Activated T-helper 1 cell treated with anti-CD3 and anti-CD28 coated beads, Interleukin-12 subunit alpha, Interleukin-12 subunit beta, Interleukin-2, Interleukin-4 antibody, amounts not matched to agents 30 ng/mL and 10 ng/mL and 1 ng/mL, durations not matched to agents 14 hours and 24 hours and 36 hours (primary cell): ENCODE measurements at places on chromosomes 2 and 18.

GRCh38 chr2:62287899-62288880 lies 92.3 kb downstream of the B3GNT2 start:
- no peaks in the 10 kb centered on the region for H3K4me1 ChIP-seq
- H3K4me3 ChIP-seq: no peak overlapping the region
- no peak overlapping the region for H3K27ac ChIP-seq
- H3K36me3 ChIP-seq: no peaks in the 10 kb centered on the region
- H3K27me3 ChIP-seq: peaks cover 2% of the 10 kb centered on the region

- peaks cover 2% of the 10 kb centered on the region for H3K36me3 ChIP-seq
- H3K27me3 ChIP-seq: peaks cover 1% of the 10 kb centered on the region
- no peak overlapping the region for H3K4me3 ChIP-seq
- no peak for DNase-seq
- H3K4me1 ChIP-seq: no peaks in the 10 kb centered on the region
Measured at GRCh38 chr2:147550995-147551731, 293.7 kb upstream of the ACVR2A start.

DNA sequence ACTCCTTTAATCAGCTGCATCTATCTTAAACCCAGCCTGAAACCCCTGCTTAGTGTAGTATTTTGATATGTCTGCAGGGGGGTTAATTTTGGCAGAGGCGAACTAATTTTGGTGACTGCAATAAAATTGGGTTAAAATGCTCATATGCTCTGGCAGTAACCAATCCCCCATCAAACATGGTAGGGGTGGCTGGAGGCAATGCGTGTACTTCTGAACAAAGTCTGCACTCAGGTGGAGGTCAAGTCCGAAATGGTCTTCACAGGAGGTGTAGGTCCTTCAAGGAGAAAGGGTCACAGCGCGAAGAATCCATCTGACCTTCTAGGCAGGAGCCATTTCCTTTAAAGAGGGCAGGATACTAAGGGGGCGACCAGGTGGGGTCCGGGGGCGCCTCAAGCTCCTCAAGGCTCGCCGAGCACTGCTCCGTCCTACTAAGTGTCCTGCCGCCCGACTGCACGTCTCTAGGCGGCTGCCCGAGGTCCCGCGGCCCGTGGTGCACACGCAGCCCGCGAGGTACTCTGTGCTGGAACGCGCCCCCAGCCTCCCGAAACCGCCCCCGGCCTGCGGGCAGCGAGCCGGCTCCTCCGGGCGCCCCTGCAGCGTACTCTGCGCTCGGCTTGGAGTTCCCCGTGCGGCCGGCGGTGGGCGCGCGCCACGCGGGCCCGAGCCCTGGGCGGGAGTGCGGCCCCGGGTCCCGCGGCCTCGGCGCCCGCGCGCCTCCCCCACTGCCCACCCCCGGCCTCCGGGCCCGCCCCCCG lies 1.7 kb upstream of the LDLRAD4 start:
- DNase-seq: peak; percentile 40
- peaks cover 2% of the 10 kb centered on the region for H3K36me3 ChIP-seq
- peak overlapping the region; percentile 92 for H3K27ac ChIP-seq
- H3K27me3 ChIP-seq: peaks cover 32% of the 10 kb centered on the region
- H3K4me1 ChIP-seq: peaks cover 31% of the 10 kb centered on the region

GRCh38 chr2:96933305-96934181 lies 52.8 kb downstream of the FAM178B start:
- no peaks in the 10 kb centered on the region for H3K36me3 ChIP-seq
- H3K27ac ChIP-seq: no peak overlapping the region
- H3K27me3 ChIP-seq: peaks cover 8% of the 10 kb centered on the region
- DNase-seq: no peak
- no peaks in the 10 kb centered on the region for H3K4me1 ChIP-seq

DNA sequence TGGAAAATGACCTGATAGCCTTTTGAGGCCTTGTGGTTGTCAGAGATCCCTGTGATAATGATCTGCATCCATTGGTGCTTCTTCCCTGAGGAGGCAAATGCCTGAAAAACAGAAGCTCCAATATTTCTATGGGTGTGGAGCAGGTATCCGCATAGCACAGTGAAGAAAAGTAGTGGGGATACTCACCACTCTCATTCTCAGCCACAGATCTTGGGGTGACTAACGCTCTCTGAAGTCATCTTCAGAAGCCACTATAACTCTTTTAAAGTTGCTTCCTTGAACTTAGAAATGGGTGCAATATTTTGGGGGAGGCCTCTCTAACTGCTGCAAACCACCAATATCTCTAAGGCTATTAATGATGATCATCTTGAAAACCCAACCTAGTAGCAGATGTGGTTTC lies 46.2 kb downstream of the ARHGAP15 start:
- H3K36me3 ChIP-seq: peaks cover 36% of the 10 kb centered on the region
- no peak for DNase-seq
- peak overlapping the region; percentile 83 for H3K27ac ChIP-seq
- no peak overlapping the region for H3K4me3 ChIP-seq
- no peaks in the 10 kb centered on the region for H3K27me3 ChIP-seq

- no peak for DNase-seq
- peaks cover 22% of the 10 kb centered on the region for H3K4me1 ChIP-seq
- H3K36me3 ChIP-seq: peaks cover 2% of the 10 kb centered on the region
- H3K27me3 ChIP-seq: no peaks in the 10 kb centered on the region
- H3K4me3 ChIP-seq: no peak overlapping the region
Measured at GRCh38 chr2:237682856-237683670, 55.7 kb downstream of the LRRFIP1 start.

DNA sequence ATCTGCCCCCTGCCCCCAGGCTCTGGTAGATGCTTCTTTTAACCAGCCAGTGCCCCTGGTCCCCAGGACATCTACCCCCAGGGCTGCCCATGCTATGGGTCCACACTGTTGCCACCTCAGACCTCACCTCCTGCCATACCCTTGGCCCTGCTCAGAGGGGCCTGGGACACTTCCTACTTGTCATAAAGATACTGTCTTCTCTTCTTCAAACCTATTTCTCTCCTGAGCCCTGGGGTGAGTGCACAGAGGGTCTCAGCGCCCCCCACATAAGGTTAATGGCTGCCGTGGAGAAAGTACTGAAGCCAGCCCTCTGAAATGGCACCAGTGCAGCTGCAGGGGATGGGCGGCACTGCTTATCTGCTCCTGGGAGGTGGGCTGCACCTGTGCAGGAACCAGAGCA lies 77.6 kb upstream of the MGAT4A start:
- no peak overlapping the region for H3K4me3 ChIP-seq
- H3K36me3 ChIP-seq: no peaks in the 10 kb centered on the region
- H3K4me1 ChIP-seq: peaks cover 9% of the 10 kb centered on the region
- H3K27me3 ChIP-seq: peaks cover 8% of the 10 kb centered on the region
- H3K27ac ChIP-seq: no peak overlapping the region
- DNase-seq: no peak
